ENCODE measurements at places on chromosomes 12 and 14. TPM values are rescaled to one million over a fixed set of nuclear protein-coding genes. Genes with fewer than 3 reads are reported as not detected.
A peak's percentile ranks its signal among the peaks of the same experiment; 100 is the strongest.

Gene AVPR1A
- 0.59 TPM for total RNA-seq

Gene B4GALNT1
- total RNA-seq = 1.3 TPM

DNA sequence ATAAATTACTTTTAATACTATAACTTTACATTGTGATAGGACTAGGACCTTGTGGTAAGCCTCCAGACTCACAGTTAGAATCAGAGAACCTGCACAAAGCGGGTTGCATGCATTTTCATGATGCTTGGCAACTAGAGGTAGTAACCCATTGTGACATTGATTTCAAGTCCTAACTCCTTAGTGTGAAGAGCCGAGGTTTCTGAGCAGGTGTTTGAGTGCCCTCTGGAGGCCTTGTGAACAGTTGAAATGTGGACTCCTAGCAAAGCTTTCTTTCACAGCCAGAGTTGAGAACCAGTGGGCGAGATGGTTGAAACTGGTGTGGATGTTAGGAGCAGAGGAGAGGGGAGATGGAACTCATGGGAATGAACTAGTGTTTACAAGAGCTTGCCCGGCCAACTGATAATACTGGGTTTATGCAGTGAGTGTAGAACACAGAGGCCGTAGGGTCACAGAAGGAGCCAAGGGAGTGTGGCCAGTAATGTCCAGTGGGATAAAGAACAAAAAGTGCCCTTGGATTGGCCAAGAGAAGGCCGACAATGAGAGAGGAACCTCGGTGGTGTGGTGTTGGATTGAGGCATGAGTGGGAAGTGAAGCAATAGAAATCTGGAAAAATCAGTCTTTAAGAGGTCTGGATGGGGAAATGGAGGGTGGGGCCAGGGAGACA is 10.9 kb downstream of the ZNF664 start:
- DNase-seq = peak; percentile 19

DNA sequence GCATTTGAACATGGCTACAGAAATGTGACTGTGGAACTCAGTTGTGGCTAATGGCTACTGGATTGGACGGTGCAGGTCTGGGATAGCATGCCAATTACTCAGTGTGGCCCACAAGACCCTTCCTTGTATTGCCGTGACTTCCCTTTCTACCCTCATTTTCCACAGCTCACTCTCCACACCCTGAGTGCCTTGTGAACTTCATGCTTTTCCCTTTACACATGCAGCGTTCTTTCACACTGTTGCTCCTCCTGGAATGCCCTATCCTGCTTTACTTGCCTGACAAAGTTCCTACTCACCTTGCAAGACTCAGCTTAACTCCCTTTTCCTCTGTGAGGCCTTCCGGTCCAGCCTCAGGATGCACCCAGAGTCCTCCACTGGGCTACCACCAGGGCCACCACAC is 46.8 kb upstream of the MAX start:
- no peak for DNase-seq

DNA sequence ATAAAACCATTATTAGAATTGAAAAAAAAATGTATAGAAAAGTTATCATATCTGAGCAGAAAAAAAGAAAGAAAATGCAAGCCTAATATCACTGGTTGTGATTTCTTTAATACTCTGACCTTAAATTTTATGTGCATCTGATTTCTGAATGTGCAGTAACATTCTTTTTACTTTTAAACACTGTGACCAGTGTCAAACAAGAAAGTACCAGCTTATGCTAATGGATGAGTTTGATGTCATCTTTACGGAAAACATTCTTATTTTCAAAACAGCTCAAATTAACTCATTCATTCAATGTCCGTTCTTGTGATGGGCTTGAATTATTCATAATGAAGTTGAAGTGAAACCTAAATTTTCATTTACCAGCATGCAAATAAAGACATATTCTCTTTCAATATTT is at the start of gene TAS2R50:
Gene TAS2R50 (minus strand): TSS at position 101 of the 400 bp plus-strand sequence. CDS start 52 bp downstream, at position 49.
- no peak for DNase-seq

GRCh38 chr14:57820581-57820980 is 45.3 kb downstream of the SLC35F4 start:
- no peak for DNase-seq

DNA sequence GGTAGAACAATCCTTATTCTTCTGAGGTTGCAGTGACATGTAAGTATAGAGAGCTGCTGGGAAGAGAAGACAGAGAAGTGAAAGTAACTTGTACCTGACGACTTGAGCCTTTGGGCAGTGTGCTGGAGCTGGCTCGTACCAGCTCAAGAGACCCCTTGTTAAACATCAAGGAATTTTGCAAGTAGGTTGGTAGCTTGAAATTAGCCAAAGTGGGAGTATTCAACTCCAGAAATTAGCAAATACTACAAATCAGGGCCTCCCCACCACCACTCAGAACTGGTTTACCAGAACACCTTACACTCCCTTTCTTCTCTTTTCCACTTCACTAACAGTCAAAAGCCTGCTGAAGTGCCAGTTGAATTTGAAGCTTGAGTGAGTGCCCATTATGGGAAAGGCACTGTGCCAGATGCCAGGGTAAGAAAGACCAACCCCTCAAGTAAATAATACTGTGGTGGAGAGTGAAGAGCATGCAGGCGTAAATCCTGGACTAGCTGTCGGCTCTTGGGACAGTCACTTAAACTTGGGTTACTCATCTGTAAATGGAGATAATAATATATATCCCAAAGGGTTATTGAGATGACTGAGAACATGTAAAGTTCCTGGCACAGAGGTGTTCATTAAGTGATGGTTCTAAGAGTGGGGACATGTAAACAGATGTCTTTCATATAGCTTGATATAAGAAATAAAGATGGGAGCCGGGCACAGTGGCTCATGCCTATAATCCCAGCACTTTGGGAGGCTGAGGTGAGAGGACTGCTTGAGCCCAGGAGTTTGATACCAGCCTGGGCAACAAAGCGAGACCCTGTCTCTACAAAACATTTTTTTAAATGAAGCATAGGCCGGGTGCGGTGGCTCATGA is 27.0 kb upstream of the EID3 start:
- no peak for DNase-seq

GRCh38 chr14:34797747-34798583 is 77.2 kb downstream of the BAZ1A start:
- no peak for DNase-seq

Data from endothelial cell (in vitro differentiated cells).